HT-29 (cell line): ENCODE measurements at places on chromosomes 7 and 10. TPM values are rescaled to one million over a fixed set of nuclear protein-coding genes. Genes with fewer than 3 reads are reported as not detected.

- no peak for DNase-seq
Measured at GRCh38 chr10:15714847-15715246, 4.9 kb downstream of the ITGA8 start.

The NCF1 gene
- not detected in 2 replicates for total RNA-seq

The APBB1IP gene
- total RNA-seq: not detected in 2 replicates

GRCh38 chr10:34047389-34047788 is 712.9 kb upstream of the NRP1 start:
- no peak for DNase-seq

The TIMM23 gene
- 89.0 and 90.5 TPM in 2 replicates for total RNA-seq

GRCh38 chr7:41446606-41447449 is 256.1 kb downstream of the INHBA start:
- DNase-seq: no peak

DNA sequence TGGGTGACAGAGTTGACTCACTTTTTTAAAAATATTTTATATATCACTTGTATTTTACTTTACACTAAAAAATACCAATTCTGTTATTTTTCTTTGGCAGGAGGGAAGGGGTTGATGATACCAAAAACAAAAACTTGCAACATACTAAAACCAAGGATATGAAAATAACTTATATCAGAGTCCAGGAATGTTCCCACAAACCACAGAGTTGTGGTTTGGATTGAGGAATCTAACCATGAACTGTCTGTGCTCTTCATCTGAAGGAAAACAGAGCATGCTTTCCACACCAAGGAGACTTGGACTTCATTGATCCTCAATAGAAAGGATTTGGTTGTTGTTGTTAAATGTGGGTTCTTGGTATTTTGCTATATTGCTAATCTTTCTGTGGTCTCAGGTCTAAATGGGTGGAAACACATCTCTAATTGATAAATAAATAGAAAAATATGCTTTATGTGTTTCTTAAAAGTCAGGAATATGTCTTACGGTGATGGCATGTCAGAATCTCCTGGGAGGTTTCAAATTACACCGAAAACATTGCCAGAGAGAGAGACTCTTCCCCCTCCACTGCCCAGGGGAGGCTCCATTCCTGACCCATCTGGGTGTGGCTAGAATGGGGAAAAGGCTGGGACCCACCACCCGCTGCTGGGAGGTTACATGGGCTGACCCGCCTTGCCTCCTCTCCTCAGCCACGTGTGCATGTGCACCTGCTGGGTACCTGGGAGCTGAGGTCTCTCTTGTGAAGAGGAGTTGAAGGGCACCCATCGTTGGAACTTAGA is 46.9 kb upstream of the STK17A start:
- no peak for DNase-seq

The PNLIPRP3 gene
- not detected in 2 replicates for total RNA-seq

DNA sequence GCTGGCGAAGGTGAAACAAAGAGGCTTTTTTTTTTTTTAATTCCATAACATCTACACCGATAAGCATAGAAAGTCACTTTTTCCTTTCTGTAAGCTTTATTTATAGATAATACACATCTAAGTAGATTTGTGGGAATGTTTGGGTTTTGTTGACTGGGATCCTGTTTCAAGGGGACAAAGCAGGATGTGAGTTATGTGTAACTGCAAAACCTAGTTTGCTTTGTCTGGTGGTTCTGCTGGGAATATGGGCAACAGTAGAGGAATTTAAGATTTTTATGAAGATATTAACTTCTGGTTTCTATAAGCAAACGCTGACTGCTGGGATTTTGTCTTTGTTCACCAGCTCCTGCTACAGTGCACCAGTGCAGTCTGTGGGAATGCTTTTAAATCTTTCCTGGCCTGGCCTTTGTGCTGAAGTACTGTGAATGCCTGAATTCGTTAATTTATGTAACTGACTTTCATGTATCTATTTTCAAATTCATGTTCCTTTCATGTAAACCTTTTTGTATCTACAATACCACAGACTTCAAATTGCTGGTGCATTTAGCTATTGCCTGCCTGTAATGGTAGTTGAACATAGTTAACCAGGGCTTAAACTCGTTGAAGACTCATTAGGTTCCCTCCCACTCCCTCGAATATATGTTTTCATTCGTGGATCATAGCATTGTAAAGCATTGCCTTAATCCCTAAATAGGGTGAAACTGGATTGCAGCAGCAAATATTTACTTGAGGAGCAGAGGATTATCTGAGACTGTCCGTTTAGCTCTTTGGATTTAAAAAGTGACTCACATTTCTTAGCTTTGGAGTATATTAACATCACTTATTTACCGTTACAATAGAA is 1.5 kb downstream of the KLHL7 start:
- peak; percentile 20 for DNase-seq

GRCh38 chr7:99140813-99141212 is 3.1 kb downstream of the SMURF1 start:
- DNase-seq: no peak

DNA sequence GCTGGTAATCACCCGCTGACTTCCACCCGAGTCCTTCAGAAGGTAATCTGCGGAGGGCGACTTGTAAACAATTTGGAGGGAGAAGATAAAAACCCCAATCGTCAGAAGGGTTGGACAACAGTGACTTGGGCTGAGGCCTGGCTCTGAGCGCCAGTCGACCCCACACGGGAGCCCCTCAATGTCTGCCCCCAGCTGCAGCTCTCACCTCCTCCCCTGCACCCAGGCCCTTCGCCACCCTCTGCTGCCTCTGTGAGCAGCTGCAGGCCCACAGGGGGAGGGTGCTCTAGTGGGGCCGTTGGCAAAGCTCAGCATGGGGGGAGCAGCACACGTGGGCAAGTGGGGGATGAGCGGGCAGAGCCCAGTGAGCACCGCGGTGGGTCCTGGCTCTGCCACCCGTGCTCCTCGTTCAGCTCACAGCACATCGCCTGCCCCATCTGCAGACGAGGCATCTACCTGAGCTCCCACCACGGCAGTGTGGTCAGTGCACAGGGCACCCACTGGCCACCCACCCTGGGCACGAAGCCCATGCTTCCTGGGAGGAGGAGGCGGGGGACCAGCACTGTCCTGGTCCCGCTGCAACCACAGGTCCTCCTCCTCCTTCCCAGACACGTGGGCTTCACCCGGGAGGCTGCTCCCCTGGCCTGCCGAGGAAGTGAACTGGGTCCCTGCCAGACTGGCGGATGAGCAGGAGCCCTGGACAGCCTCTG is 280.5 kb downstream of the ELFN1 start:
- no peak for DNase-seq

The TNPO3 gene
- 66.8 and 73.7 TPM in 2 replicates for total RNA-seq

GRCh38 chr10:115167751-115168150 is 74.6 kb downstream of the ATRNL1 start:
- DNase-seq: no peak

DNA sequence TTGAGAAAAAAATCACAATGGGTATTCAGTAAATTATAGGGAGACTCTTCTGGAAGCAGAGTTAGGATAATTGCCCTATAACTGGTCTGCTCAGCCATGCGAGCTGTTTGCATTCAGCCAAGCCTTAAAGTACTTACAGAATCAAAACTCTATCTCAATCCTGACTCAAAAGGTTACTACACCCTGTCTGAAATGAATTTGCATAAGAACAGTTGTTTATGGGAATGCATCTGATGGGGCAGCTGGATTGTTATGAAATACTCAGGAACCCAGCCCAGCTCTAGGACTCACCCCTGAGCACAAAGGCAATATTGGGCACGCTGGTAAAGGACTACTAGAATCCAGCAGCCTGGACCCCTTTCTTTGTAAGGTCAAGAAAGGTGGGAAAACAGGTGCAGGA is 38.8 kb downstream of the AKR1B15 start:
- no peak for DNase-seq

The OGDHL gene
- total RNA-seq: 0.08 and 0.18 TPM in 2 replicates

The ASAH2 gene
- total RNA-seq: 0.41 and 4.6 TPM in 2 replicates
